ENCODE measurements at places on chromosomes 7 and 10. TPM values are rescaled to one million over a fixed set of nuclear protein-coding genes. Genes with fewer than 3 reads are reported as not detected.

Gene STEAP4
- total RNA-seq = not detected

DNA sequence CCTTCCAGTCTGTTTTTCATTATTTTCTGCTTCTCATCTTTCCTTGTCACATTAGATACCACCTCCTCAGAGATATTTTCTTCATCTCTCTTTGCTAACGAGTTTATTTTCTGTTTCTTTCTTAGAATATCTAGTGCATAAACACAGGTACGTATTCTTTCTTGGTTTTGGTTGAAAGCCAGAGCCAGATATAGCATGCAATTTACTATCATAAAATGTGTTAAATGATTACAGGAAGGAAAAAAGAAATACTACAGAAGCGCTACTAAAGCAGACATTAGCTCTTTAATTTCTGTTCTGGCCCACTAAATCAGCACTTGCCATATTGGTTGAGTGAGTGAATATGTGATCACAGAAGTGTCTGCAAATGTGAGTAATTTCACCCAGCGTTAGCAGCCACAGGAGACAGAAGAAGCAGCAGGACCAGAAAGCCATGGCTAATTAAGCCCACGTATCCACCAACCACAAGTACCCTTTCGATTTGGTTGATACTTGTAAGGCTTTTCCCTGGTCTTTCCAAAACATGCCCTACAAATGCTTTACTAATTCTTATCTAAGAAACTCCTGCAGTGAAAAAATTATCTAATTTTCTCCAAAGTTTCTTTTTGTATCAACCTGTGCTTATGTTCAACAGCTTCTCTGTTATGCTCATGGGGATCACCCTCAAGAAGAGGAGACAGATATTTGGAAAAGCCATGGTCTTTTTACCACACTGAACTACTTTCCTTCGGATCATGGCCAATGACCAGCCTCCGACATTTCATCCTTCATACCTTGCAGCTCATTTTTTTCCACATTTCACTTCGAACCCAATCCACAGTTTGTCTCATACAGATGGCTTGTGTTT lies 23.1 kb upstream of the MACC1 start:
- peaks cover 18% of the 10 kb centered on the region for H3K27me3 ChIP-seq
- H3K4me3 ChIP-seq = peak overlapping the region; percentile 53
- peaks cover 3% of the 10 kb centered on the region for H3K36me3 ChIP-seq
- H3K27ac ChIP-seq = no peak overlapping the region

Gene SAP25
- 6.0 TPM for total RNA-seq

Gene SAMD9L
- 18.6 TPM for total RNA-seq

Gene NXPH1
- not detected for total RNA-seq

Gene ATOH7
- not detected for total RNA-seq

Gene RAB19
- total RNA-seq = 7.6 TPM

DNA sequence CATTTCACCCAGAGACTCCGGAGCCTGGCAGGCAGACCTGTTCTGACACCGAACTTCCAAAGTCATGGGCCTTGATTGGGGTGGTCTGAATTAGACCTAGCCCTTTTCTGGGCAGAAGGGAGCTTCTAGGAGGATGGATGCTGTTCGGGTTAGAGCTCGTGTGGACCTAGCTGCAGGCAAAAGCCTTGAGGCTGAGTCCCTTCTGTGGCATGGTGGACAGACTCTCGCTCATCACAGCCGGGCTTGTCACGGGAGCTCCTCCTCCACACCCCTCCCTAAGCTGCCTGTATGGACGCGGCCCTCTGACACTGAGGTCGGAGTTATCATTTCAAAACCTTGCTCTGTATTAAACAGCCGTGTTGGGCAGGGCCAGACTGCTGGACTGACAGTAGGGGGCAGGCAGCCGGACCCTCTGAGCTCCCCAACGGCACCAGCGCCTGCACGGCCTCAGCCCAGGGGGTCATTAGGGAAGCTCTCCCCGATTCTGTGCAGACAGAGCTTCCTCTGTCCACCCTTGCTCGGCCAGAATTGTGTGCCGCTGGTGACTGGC lies 2.2 kb downstream of the IRF5 start:
- H3K4me3 ChIP-seq = no peak overlapping the region
- peaks cover 25% of the 10 kb centered on the region for H3K4me1 ChIP-seq
- no peak overlapping the region for H3K27ac ChIP-seq
- H3K36me3 ChIP-seq = peaks cover 1% of the 10 kb centered on the region

DNA sequence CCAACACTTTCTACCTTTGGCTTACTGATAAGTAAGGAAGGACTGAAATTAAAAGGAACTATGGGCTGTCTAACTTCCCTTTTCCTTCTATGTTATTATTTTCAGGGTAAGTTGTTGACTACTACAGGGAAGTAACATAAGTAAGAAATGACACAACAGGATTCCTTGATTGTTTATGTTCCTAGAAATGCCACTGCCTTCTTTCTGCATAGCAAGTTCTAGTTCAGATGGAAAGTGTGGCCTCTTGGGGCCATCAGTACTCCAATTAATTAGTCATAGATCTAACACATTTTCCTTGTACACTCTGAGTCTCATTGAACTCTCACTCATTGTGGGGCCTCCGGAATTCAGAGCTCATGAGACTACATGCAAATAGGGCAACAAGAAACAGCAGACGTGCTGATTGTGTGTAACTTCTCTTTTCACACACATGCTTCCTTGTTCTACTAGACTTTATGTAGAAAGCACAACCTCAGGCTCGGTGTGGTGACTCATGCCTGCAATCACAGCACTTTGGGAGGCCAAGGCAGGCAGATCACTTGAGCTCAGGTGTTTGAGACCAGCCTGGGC lies 35.3 kb upstream of the HIBADH start:
- no peak overlapping the region for H3K4me3 ChIP-seq
- H3K27ac ChIP-seq = no peak overlapping the region
- peaks cover 4% of the 10 kb centered on the region for H3K4me1 ChIP-seq
- no peaks in the 10 kb centered on the region for H3K36me3 ChIP-seq
- no peak for DNase-seq
- peaks cover 6% of the 10 kb centered on the region for H3K27me3 ChIP-seq

Gene ASAH2
- 5.9 TPM for total RNA-seq

Gene SERPINE1
- total RNA-seq = 0.27 TPM

Gene TUBB8
- not detected for total RNA-seq

DNA sequence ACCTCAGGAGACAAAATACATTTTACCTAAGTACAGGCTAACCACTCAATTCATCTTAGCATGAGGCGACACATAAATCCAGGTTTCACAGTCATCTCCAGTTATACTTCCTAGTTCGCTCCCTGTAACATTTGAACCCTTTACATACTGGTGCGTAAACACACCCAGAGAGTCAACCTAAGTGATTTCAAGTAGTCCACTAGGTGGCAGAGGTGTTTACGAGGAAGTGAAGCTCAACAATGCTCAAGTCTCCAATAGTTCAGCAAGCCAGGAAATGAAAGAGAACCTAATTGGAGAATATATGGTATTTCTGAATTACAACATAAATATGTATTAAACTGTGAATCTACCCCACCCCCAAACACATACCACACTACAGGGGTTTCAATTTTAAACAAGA lies 76.3 kb upstream of the ABCB5 start:
- DNase-seq = no peak
- H3K27me3 ChIP-seq = no peaks in the 10 kb centered on the region
- H3K4me3 ChIP-seq = no peak overlapping the region
- H3K36me3 ChIP-seq = no peaks in the 10 kb centered on the region

GRCh38 chr7:20354610-20355528 lies 24.2 kb downstream of the ITGB8 start:
- peaks cover 6% of the 10 kb centered on the region for H3K27me3 ChIP-seq
- no peak overlapping the region for H3K27ac ChIP-seq
- H3K36me3 ChIP-seq = no peaks in the 10 kb centered on the region
- DNase-seq = no peak
- H3K4me1 ChIP-seq = no peaks in the 10 kb centered on the region

- DNase-seq = no peak
- H3K27me3 ChIP-seq = no peaks in the 10 kb centered on the region
- no peak overlapping the region for H3K27ac ChIP-seq
- no peaks in the 10 kb centered on the region for H3K36me3 ChIP-seq
- H3K4me3 ChIP-seq = no peak overlapping the region
Observed at GRCh38 chr10:12279281-12279680, 70.1 kb upstream of the CAMK1D start.

DNA sequence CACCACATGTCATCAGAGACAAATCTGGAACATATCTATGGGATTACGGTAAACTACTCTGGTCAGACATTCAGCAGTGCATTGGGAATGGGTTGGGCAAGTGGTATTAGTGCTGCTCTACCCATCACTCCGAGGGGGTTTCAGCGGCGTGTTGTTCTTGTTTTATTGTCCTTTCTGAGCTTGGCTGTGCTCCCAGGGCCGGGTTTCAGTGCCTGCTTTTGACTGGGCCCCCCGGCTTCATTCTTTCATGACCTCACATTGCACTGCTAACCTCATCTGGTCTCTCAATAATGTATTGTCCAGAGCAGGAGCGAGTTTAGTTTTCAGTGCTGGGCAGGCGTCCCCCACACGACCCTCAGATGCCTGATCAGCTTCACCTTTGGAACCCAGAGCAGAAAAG lies 364.6 kb downstream of the PAXIP1 start:
- H3K4me1 ChIP-seq = no peaks in the 10 kb centered on the region
- H3K27ac ChIP-seq = no peak overlapping the region
- H3K27me3 ChIP-seq = no peaks in the 10 kb centered on the region
- no peak for DNase-seq
- H3K4me3 ChIP-seq = no peak overlapping the region

DNA sequence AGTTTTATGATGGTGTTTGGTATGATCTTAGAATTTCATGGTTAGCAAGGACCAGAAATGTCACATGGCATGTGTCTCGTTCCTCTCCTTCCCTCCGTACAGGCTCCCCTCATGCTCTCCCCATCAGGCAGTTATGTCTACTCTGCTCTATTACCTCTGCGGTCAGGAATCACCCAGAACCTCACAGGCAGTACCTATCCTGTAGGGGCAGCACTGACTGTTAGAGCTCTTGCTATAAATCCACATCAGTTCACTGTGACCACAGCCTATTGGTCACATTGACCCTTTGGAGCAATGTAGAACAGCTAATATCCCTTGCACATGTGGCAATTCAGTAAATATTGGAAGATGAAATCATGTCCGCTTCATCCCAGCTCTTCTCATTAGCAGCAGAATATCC lies 151.8 kb downstream of the WNT2 start:
- DNase-seq = no peak
- no peaks in the 10 kb centered on the region for H3K4me1 ChIP-seq
- no peak overlapping the region for H3K4me3 ChIP-seq
- no peak overlapping the region for H3K27ac ChIP-seq
- no peaks in the 10 kb centered on the region for H3K36me3 ChIP-seq

DNA sequence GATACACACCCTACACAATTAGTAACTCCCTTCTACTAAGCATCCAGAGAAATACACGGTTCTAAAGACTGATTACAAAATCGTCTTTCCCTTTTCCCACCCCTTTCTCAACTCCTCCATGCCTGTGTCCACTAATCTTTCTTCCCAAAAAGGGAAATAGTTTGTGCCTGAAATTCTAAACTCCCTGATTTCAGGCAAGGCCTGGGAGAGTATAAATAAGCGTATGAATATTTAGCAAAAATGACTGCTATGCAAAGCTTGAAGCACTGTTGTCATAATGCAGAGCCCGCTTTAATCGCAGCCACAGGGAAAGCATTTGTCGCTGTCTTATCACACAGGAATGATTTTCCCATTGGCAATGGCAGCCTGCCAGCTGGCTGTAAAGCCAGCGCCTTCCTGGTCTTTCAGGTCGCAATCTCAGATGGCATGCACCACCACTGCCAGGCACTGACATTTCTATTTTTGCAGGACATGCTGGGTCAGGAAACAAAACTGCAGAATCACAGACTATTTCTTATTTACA lies 142.9 kb upstream of the PCGF5 start:
- no peak overlapping the region for H3K4me3 ChIP-seq
- no peaks in the 10 kb centered on the region for H3K36me3 ChIP-seq
- DNase-seq = no peak
- no peak overlapping the region for H3K27ac ChIP-seq

Gene MBL2
- total RNA-seq = not detected

- no peak overlapping the region for H3K4me3 ChIP-seq
- no peaks in the 10 kb centered on the region for H3K36me3 ChIP-seq
- no peak for DNase-seq
- H3K27me3 ChIP-seq = no peaks in the 10 kb centered on the region
Observed at GRCh38 chr7:99308461-99309074, 17.1 kb upstream of the ARPC1A start.

Gene OR2A12
- total RNA-seq = not detected

DNA sequence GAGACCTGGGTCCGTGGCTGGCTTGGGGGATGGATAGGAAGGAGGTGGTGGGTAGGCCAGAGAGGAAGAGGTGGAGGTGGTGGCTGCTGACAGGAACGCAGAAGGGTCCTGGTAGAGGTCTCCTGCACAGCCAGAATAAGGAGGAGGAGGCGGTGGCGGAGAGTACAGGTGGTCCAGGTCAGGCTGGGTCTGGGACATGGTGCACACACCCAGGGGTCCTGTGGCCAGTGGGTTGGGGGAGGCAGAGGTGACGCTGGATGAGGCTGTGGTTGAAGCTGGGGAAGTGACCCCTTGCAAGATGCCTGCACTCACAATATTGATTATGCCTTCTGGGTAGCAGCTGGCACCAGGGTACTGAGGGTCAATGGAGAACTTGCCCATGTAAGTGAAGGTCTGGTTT lies 2.2 kb downstream of the EGR2 start:
- H3K4me1 ChIP-seq = peaks cover 51% of the 10 kb centered on the region
- peaks cover 57% of the 10 kb centered on the region for H3K36me3 ChIP-seq
- peak; percentile 4 for DNase-seq

DNA sequence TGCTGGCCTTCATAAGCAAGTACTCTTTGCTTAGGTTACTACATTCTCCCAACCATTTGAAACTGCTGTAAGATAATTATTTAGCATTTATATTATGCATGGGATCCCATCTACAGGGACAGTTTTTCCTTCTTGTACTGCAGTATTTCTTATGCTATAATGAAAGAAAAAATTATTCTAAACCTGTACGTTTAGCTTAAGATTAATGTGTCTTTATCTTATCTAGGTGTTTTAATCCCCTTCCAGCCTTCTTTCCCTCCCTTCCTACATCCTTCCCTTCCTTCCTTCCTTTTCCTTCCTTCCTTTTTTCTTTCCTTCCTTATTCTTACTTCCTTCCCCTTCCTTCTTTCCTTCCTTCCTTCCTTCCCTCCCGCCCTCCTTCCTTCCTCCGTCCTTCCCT lies 778.3 kb downstream of the CNTNAP2 start:
- no peak overlapping the region for H3K4me3 ChIP-seq
- H3K4me1 ChIP-seq = no peaks in the 10 kb centered on the region
- no peaks in the 10 kb centered on the region for H3K36me3 ChIP-seq
- H3K27me3 ChIP-seq = no peaks in the 10 kb centered on the region

Gene UCN3
- not detected for total RNA-seq

- no peaks in the 10 kb centered on the region for H3K27me3 ChIP-seq
- H3K4me1 ChIP-seq = no peaks in the 10 kb centered on the region
- no peak overlapping the region for H3K27ac ChIP-seq
Observed at GRCh38 chr7:140685407-140686087, 11.0 kb upstream of the NDUFB2 start.

Gene CFAP46
- total RNA-seq = 1.5 TPM

- H3K4me1 ChIP-seq = no peaks in the 10 kb centered on the region
- no peak overlapping the region for H3K4me3 ChIP-seq
- H3K36me3 ChIP-seq = no peaks in the 10 kb centered on the region
- peaks cover 10% of the 10 kb centered on the region for H3K27me3 ChIP-seq
- no peak overlapping the region for H3K27ac ChIP-seq
- DNase-seq = no peak
Observed at GRCh38 chr7:121109145-121109544, 120.6 kb downstream of the CPED1 start.

- peak overlapping the region; percentile 44 for H3K27ac ChIP-seq
- H3K4me1 ChIP-seq = peaks cover 38% of the 10 kb centered on the region
- H3K36me3 ChIP-seq = no peaks in the 10 kb centered on the region
- H3K27me3 ChIP-seq = no peaks in the 10 kb centered on the region
- H3K4me3 ChIP-seq = no peak overlapping the region
- DNase-seq = no peak
Observed at GRCh38 chr10:15197276-15197675, 28.8 kb upstream of the NMT2 start.
